ENCODE measurements at places on chromosomes 1 and 21.

DNA sequence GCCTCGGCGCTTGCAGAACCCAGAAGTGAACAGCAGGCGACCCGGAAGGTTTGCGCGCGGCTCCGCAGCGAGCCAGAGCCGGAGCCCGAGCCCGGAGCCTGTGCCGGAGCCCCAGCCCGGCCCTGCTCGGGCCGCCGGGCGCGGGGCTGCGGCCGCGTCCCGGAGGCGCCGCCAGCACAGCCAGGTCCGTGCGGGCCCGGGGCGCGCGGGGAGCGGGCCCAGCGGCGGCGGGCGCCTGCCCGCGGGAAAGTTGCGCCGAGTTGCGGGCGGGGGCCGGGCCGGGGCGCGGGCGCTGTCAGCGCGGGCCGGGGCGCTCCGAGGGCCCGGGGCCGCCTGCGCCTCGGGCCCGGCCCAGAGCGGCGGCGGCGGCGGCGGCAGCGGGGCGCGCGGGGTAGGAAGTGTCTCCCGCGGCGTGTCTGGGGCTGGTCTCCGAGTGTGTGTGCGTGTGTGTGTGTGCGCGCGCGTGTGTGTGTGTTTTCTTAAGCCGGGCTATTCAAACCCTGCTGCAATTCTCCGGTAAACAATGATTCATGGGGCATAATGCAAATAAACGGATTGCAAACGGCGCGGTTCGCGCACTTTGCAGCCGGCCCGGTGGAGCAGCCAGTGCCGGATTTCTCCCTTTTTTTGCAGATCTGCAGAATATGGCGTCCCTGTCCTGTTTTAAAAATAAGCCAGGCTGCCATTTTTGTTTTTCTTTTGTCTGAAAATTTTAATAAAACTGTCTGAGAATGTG is at the start of gene ZNF362:
ZNF362 (plus strand) TSS at position 22 of the 736 bp plus-strand sequence. CDS start 14,083 bp downstream, outside the sequence.
- DNase-seq: peak; percentile 24

- DNase-seq: no peak
These were observed 60.7 kb downstream of the ACBD3 start for GRCh38 chr1:226125831-226126230.

GRCh38 chr21:27690426-27690825 is 723.5 kb upstream of the ADAMTS5 start:
- DNase-seq: no peak

- no peak for DNase-seq
These were observed 29.7 kb downstream of the UBE2T start for GRCh38 chr1:202311875-202312635.

- no peak for DNase-seq
These were observed 699.8 kb downstream of the PTPRU start for GRCh38 chr1:29936031-29936544.

DNA sequence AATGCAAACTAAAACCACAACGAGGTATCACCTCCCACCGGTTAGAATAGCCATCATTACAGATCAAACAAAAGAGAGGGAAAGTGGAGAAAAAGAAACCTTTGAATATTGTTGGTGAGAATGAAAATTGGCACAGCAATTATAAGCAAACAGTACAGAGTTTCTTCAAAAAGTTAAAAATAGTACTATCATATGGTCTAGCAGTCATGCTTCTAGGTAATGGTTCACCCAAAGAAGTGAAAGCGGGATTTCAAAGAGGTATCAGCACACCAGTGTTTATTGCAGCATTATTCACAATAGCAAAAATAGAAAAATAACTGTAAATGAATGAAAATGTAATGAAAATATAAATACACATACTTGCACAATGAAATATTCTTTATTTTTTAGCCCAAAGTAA is 8.2 kb downstream of the OR2T10 start:
- no peak for DNase-seq

DNA sequence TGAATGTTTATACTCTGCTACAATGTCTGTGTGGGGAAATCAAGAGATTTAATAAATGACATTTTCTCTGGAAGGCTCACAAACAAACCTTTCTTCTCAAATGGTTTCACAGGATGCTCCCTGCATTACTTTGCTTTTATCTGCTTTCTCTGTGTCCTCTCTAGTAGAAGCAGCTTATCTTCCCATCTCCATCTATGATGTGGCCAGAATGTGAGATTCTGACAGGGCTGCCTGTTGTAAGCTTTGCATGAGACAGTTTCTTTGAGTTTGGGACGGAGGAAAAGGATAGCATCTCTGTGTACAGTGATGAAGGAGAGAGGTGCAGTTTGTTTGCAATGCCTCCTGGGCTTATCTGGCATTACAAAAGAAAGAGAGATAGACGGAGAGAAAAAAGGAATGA is 24.6 kb downstream of the PRMT6 start:
- DNase-seq: no peak

DNA sequence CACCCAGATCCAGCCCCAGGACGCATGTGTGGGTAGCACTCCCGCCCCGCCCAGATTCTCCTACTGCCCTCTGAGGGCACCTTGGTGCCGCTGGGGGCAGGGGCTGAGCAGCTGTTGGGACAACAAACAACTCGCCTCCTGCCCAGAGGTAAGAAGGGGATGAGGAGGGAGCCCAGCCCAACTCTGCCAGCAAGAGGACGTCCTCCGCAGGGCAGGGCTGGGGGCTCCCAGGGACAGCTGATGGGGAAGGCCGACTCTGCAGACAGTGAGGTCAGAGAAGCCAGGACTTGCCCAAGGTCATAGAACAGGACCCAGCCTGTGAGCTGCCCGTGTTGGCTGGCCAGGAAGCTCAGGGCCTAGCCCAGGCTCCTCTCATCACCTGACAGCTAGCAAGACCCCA is 18.8 kb downstream of the RAP1GAP start:
- DNase-seq: no peak

- DNase-seq: no peak
These were observed 4.1 kb downstream of the LEPR start for GRCh38 chr1:65424573-65424889.

DNA sequence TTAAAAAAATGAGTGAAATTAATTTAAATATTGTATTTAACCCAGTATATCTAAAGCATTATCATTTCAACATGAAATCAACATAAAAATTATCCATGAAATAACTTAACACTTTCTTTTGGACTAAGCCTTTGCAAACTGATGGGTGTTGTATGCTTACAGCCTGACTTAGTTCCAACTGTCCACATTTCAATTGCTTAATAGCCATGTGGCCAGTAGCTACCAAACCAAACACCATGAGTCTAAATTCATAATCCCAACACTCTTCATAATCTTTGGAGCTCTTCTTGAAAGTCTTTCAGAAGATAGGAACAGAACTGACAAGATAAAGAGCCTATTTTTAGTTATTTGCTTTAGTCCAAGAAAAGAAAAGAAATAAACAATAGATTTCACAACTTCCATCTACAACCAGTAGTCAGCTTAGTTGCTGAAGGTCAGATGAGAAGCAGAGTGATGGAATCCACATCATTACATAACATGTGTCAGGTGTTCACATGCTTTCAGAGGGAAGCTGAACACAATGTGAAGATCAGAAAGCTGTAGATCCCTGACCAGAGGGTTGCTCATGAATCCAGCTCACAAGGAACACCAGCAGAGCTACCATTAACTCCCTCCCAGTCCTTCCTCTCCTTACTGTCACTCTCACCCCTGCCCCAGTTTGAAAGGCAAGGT is 144.0 kb upstream of the ZNF648 start:
- DNase-seq: no peak

DNA sequence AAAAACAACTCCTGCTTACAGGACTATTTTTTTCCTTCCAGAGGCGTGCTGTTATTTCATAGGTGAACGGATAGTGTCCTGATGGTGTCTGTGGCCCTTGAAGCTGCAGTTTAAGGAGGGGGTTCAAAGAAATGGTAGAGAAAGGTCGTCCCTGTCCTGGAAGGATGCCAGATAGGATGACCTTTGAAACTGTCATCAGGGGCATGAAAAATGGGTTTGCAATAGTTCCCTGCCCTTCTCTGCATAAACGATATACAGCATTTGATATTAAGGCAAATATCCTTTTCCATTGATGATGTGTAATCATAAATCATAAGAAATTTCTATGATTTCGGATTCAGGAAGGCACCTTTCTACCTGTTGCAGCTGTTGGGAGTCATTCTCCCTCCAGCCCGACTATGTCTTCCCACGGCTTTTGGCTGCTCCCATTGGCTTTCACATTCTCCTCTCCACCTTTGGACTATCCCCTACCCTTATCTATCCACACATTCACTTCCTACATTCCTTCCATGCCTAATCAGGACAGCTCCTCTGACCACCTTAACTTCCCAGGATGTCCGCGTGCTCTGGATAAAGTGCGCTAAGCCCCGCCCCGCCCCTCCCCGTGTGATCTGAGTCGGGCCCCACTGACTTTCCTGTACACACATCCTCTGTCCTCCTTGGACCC is 209.8 kb downstream of the DISC1 start:
- no peak for DNase-seq

- DNase-seq: no peak
These were observed 10.1 kb upstream of the MAP1LC3C start for GRCh38 chr1:242008826-242009495.

DNA sequence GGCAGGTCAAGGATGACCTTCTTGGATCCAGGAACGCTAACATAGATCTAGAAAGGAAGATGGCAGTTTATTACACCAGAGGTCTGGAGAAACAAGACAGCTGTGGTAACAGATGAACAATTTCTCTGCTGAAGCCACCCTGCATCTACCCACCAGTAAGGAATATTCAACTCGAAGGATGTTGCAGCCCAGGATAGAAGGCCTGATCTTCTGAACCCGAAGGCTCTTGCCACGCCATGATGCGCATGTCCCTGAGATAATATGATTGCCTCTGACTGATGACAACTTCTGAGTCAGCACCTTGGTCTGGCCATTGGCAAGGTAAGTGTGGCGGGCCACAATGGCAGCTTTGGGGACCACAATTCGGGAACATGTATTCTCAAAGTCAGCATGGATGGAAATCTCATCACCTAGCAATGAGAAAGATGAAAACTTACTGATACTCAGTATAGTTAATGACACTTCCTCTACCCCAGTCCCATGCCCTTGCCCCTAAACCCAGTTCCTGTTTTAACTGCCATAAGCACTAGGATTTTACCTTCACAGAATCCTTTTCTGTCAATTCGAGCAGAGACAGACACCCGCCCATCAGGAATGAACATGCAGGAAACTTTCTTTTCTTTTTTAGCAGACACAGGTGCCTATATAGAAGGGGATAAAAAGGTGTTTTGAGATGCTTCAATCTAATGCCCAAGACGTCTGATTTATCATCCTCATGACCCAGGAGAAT is 1.8 kb downstream of the TXNIP start:
- no peak for DNase-seq

DNA sequence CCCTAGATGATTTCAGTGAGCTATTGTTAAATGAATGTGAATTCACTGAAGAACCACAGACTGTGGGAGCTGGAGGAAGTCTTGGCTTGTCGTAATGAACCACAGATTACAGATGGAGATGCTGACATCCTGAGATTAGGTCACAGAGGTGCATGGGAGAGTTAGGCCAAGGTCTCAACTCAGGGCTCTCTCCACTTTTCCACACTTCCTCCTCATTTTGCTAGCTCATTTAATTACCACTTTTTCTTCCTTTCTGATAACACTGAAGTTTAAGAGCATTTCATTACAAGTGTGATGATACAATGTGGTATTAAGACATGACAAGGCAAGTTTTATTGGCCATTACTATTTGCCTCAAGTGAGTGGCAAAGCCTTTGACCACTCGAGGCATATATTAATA is 30.8 kb downstream of the ST6GALNAC3 start:
- DNase-seq: no peak

GRCh38 chr1:175773571-175773970 is 30.2 kb upstream of the TNR start:
- DNase-seq: no peak

GRCh38 chr21:38243732-38244406 is 12.9 kb upstream of the KCNJ15 start:
- no peak for DNase-seq

GRCh38 chr1:2343023-2343935 is 48.1 kb downstream of the MORN1 start:
- DNase-seq: no peak

GRCh38 chr1:226487921-226488320 is 60.6 kb upstream of the STUM start:
- DNase-seq: no peak

- no peak for DNase-seq
These were observed 1.7 kb downstream of the CSF1 start for GRCh38 chr1:109912214-109912861.

- DNase-seq: peak; percentile 33
These were observed 29.7 kb upstream of the KIRREL1 start for GRCh38 chr1:157963713-157964112.

DNA sequence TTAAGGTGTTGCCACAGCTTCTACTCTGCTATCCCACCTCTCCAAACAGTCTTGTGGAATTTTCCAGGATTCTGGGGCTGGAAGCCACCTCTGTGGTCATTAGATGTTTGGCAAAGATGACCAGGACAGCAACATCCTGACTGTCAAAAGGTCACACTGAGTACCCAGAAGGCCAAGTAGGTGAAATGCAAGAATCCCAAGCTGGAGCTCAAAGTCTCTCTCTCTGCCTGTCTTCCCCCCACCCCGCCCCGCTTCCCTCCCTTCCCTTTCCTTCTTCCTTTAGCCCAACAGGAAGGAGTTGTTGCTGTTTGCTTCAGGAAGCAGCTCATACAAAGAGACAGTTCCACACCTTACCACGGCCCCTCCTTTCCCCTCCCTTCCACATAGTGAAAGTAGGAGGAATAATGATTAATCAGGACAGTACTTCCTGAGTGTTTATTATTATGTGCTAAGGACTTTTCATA is 75.6 kb upstream of the SLC2A1 start:
- DNase-seq: no peak

- no peak for DNase-seq
These were observed 13.7 kb downstream of the SELL start for GRCh38 chr1:169697755-169698154.

GRCh38 chr1:184187097-184187496 is 135.6 kb downstream of the TSEN15 start:
- DNase-seq: no peak

DNA sequence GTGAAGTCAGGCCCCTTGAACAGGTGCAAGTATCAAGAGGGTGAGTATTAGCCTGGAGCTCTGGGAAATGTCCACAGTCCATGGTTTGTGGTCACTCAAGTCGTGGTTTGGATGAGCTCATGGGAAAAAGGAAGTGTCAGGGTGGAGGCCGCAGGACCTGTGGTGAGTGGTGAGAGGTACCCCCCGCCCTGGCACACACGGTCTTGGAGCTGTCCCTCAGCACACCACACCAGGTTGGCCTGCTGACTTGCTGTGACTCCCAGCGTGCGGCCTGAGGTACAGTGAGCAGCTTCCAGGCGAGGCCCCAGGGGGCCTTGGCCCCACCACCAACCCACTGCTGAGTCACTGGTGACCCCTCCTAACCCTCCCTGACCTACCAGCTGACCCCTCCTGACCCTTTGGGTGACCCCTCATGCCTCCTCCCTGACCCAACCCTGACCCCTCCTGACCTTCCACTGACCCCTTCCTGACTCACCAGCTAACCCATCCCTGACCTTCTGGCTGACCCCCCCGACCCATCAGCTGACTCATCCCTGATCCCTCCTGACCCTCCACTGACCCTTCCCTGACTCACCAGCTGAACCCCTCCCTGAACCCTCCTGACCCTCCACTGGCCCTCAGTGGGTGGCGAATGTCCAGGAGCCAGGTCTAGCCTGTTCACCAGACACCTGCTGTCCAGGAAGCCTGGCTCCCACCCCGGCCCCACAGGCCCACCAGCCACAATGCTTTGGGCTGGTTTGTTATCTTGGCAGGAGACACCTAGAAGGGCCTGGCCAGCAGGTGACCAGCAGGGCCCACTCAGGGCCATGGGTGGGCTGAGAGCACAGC is 34.8 kb upstream of the RNF187 start:
- no peak for DNase-seq
